Stimulated activated CD8-positive, alpha-beta memory T cell treated with anti-CD3 and anti-CD28 coated beads, Interleukin-4, amount 100 ng/mL, for 1 hour (primary cell): ENCODE measurements at places on chromosomes 2 and 18.

- DNase-seq, result no peak
These were observed 32.9 kb downstream of the MBP start for GRCh38 chr18:77099485-77100370.

GRCh38 chr2:217434180-217434975 lies 568.4 kb downstream of the TNS1 start:
- DNase-seq, result no peak

DNA sequence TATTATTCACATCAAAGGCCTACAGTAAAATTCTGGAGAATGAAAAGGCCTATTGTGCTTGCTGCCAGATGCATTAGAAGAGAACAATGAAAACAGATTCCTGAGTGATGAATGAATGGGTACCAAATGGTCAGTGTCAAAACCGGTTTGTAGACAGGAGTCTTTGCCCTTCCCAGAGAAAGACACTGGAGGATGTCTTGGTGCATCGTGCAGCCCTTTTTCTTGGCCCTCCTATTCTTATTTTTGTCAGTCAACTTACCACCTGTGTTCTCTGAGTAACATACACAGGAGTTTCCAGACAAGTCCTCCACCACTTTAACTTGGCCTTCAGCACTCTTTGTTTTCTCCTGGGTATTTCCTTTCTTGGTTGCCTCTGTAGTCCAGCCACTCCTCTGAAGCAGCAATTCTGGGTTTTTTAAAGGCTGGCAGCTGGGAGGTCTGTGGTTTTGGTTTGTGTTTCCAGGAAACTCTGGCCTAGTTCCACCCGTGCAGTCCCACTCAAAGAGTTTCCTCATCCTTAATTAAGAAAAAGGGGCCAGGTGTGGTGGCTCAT lies 29.4 kb downstream of the PSTPIP2 start:
- no peak for DNase-seq

DNA sequence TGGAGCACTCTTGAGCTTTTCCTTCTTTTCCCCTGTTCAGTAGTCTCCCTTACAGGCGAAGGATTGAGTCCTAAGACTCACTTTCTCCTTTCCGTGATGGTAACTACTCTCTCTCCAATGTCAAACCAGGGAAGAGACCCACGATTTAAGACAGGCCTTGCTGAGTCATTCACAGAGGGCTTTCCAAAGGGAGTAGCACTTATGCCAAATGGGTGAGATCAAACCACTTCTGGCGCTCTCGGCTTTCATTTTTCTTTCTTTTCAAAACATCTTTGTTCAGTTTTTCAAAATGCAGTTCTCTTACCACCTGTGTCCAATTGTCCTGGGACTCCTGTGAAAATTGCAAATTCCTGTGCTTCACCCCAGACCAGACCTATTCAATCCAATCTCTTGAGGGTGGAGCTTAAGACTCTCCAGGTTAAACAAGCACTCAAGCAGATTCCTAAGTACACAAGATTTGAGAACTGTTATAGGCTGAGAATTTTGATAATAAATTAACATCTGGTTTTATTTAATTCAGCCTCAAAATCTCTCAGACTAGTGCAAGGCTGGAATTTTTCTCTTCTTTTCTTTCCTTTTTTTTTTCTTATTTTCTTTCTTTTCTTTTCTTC lies 14.4 kb upstream of the MRPL19 start:
- no peak for DNase-seq

DNA sequence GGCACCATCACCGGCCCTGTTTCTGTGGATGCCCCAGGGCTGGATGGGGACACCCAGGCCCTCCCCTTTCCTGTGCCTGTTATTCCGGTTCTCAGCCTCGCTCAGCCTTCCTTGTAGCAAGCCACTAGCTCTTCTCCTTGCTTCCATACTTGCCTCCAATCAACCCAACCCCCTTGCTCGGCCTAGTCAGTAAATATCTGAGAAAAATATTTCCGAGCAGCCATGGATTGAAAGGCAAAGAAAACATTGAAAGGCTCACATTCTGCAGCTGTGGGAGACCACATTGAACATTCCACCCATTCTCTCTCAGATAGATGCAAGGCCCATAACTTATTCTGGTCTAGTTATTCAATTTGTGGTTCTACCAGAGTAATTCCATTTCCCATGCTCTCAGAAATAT lies 114.9 kb downstream of the SPP2 start:
- DNase-seq, result no peak

DNA sequence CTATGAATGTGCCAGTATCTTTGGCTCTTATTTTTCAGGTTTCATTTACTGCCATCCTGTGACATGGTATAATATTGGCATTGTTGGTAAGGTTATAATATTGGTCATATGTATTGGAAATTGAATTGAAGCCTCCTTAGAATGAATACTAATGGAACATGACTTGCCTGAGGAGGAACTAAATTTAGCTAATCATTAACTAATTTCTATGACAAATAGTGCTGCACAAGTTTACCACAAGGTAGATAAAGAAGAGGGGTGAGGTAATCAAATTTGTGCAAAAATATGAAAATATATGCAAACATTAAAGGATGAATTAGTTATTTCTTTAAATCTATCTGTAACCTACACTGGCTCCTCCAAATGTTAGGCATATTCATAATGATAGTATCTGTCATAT lies 43.2 kb upstream of the ORC2 start:
- DNase-seq, result no peak
